ENCODE measurements at places on chromosomes 7 and 10.
A peak's percentile ranks its signal among the peaks of the same experiment; 100 is the strongest.

- DNase-seq, result no peak
Measured at GRCh38 chr10:23422003-23422411, 16.9 kb upstream of the OTUD1 start.

GRCh38 chr10:90143937-90144336 is 442.5 kb downstream of the KIF20B start:
- no peak for DNase-seq

DNA sequence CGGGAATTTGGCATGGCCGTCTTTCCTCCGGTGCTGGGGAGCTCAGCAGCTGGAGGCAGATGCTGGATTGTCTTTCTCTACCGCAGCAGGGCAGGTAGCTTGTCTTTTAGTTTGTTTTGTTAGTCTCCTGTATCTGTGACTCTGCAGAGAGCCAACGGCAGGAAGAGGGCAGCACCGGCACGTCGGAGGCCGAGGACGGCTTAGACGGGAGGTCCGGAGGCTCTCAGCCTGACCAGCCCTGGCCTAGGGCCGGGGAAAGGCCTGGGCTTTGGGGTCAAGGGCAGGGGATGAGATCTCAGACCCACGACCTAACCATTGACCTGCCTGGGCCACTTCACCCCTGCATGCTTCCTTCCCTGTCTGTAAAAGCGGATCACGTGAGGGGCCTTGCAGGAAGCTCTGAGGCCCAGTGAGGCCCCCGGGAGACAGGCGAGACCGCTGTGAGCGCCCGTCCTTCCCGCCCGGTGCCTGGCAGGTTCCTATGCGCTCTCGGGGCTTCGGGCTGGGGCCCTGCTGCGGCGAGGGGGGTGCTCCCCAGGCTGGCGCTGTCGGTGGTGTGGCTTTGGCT is 72.7 kb downstream of the LHPP start:
- peak; percentile 46 for DNase-seq

- no peak for DNase-seq
Measured at GRCh38 chr7:4018601-4019316, 663.3 kb upstream of the FOXK1 start.

- peak; percentile 23 for DNase-seq
Measured at GRCh38 chr10:23075672-23076071, 19.7 kb upstream of the MSRB2 start.

GRCh38 chr10:58609532-58610150 is 97.0 kb downstream of the BICC1 start:
- DNase-seq, result no peak

DNA sequence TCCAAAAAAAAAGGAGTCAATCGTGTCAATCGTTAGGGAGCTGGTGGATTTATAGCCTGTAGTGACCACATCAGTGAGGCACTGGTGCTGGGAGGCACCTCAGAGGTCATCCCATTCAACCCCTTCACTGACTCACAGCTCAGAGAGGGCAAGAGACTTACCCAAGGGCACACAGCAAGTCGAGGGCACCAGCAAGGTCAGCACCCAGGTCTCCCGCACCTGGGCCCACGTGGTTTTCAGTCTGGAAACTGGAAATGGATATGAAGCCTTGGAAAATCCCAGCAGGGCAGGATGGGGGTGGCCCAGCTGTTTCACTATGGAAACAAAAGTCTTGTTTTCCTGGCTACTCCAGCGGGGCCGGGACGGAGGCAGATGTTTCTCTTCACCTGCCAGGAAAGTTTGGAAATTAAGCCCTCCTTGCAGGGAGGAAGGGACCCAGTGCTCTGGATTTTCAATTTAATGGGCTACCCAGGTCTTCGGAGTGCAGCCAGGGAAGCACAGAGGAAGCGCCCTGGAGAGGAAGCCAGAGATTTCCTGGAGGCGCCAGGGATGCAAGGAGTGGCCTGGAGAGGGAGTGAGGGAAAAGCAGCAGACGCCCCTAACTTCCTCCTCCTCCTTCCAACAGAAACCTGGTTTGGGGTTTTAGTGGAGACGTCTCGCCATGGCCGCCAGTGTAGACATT is 157.2 kb upstream of the TNRC18 start:
- DNase-seq, result no peak

DNA sequence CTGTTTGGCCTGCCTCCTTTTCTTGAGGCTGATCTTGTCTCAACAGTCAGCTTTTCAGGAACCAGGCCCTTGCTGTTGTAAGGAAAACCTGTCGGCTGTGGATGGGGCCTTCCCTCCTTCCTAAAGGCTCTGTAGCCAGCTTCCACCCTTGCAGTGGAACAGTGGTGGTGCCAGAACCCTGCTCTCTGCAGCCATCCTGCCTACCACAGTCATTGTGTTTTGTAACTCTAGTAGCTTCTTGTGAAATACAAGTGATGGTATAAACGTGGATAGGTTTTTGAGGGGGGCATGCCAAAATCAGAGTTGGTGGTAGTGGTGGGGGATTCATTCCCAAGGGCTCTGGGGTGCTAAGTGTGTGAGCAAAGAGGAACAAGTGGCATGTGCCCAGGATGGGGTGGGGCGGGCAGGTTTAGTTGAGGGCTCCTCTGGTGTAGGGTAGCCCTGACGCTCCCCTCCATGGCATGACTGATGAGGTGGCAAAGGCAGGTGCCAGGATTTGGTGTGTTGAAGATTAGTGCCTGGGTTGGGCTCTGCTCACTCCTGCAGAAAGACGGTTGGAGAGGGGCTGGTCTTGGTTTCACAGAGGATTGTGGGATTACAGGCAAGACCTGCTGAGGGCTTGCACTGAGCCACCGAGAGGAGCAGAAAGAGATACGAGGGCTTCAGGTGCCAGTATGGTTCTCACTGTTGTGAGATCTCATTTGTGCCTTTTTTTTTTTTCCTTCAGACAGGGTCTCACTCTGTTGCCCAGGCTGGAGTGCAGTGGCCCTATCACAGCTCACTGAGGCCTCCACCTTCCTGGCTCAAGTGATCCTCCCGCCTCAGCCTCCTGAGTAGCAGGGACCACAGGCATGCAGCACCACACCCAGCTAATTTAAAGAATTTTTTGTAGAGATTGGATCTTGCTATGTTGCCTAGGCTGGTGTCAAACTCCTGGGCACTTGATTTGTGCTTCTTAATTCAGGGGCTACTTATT is 7.4 kb downstream of the TSPAN14 start:
- peak; percentile 53 for DNase-seq

GRCh38 chr7:73645643-73646174 is 21.4 kb upstream of the MLXIPL start:
- DNase-seq, result no peak

DNA sequence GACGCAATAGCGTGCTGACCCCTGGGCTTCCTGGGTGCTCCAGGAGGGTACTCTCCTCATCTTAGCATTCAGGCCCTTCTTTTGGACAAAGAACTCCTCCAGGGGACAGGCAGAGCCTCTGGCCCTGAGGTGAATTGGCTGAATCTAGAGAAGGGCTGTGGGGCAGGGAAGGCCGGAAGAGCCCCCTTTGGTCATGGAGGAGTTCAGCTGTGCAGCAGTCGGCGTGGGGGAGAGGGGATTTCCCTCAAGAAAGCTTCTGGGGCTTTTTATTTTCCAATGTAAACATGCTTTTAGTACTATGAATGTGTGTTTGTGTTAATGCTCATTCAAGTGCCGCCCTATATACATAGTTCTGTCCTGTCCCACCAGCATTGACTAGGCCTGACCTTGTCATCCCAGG is 38.8 kb downstream of the FIGNL1 start:
- no peak for DNase-seq

- no peak for DNase-seq
Measured at GRCh38 chr10:22999942-23000341, 72.1 kb downstream of the ARMC3 start.

GRCh38 chr10:97759946-97760345 is 11.9 kb downstream of the SFRP5 start:
- no peak for DNase-seq

DNA sequence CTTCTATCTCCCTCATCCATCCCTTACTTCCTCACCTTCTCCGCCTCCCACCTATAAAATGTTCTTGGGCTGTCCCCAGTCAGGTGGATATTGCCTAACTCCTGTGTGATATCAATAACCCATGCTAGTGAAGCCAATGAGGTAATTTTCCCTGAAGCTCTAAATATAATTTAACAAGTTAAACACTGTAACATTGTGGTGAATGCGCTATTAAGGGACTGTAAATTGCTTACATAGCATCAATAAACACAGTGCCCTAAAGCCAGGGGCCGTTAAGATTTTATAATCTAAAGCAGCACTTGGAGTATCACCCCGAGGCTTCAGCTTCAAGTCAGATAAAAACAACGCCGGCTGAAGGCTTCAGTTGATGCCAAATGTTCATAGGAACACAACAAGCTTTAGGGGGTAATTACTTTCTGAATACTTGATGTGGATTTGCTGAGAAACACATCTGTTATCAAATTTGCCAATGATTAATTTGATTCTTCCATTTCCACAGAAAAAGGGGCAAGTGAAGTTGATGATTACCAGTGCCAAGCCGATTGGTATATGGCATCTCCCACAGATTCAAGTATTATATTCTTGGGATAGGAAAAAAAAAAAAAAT is 138.4 kb downstream of the CREB5 start:
- no peak for DNase-seq

DNA sequence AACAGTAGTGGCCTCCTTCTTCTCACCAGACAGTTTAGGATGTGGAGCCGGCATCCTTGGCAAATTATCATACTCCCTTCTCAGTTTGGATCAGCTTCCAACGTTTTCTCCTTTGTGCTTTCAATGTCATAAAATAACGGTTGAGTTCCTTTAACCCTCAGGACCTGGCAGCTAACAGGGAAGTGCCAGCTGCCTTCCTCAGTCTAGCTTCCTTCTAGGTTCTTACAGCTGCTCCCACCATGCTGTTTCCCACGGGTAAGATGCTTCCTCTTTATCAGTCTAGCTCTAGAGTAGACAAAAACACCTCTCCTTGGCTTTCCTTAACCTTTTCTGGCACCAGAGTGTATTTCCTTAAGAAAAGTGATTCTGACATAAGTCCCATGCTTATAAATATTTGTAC is 33.2 kb downstream of the BLVRA start:
- no peak for DNase-seq

- no peak for DNase-seq
Measured at GRCh38 chr10:87634311-87634710, 25.4 kb upstream of the PAPSS2 start.

GRCh38 chr7:126689037-126689436 is 563.7 kb downstream of the GRM8 start:
- no peak for DNase-seq
